ENCODE measurements at places on chromosomes 6 and 20. TPM values are rescaled to one million over a fixed set of nuclear protein-coding genes. Genes with fewer than 3 reads are reported as not detected.

The HAO1 gene
- total RNA-seq: not detected

The FLRT3 gene
- total RNA-seq: 13.5 TPM

The SCUBE3 gene
- under 0.01 TPM for total RNA-seq

The OSBPL2 gene
- total RNA-seq: 48.4 TPM

The SLC17A9 gene
- 0.43 TPM for total RNA-seq

The BACH2 gene
- 1.9 TPM for total RNA-seq

The PRDM13 gene
- total RNA-seq: not detected

The ERVFRD-1 gene
- not detected for total RNA-seq

The CEBPB gene
- total RNA-seq: 155 TPM

The DSTN gene
- total RNA-seq: 230 TPM

The SOX18 gene
- not detected for total RNA-seq
